ENCODE measurements at places on chromosomes 3 and 15.

GRCh38 chr3:38268087-38268486, 2.5 kb downstream of the SLC22A13 start:
- DNase-seq = no peak

DNA sequence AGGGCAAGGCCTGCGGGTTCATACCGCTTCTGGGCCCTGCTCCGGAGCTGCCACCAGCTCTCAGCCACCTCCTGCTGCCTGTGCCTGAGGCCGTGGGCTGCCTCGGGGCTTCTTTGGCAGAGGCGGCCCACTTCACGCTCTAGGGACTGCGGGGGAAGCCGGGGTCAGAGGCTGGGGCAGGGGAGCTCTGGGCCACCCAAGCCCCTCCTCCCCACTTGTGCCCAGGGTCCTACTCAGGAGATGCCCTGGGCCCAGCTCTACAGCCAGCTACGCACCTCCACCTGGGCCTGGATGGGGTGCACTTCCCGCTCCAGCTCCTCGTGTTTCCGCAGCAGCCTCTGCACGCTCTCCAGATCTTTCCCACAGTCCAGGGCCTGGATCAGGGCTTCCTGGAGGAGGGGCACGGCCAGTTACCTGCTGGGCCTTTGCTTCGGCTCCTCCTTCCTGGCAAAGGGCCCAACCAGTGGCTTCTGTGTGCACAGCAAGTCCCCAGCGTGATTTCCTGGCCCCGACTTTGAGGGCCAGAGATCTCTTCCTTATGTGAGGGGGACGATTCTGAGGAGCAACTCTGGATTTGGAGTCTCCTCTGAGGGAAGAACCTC, 24.0 kb downstream of the PLA2G4B start:
- peak; percentile 15 for DNase-seq

- DNase-seq = no peak
These were observed 15.2 kb downstream of the TMCC1 start for GRCh38 chr3:129878355-129878754.

GRCh38 chr15:36858423-36858822, 241.9 kb downstream of the MEIS2 start:
- DNase-seq = no peak

DNA sequence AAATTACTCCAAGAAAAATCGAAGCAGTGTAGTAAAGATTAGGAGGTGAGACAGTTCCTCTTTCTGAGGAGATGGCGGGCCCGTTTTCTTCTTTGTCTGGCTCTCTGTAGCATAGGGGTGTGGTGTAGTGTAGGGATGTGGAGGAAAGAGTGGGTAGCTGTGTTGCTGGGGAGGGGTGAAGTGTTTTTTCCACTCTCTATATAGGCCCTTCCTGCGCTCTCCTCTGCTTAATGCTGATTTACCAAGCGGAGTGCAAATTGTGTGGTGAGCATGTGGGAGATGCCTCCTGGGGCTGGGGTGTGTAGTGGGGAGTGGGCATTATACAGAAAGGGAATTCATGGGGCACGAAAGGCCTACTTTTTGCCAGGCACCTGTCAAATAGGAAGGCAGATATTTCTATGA, 94.9 kb downstream of the ST6GAL1 start:
- DNase-seq = no peak

GRCh38 chr3:70546679-70547078, 234.2 kb upstream of the MDFIC2 start:
- DNase-seq = no peak

DNA sequence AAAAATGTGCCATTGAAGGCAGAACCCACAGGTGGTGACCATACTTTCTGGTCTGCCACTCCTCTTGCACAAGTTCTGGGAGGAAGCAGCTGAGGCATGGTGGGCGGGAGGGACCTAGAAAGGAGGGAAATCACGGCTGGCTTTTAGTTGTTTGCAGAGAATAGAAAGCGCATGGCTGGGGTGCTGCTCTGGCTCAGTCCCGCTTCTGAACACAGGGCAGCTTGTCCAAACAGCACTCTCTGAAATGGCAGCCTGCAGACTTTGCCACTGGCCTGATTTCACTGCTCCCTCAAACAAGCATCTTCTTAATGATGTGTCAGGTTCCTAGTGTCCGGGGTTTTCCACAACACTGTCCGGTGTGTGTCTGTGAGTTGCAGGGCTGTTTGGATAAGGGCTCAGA, 76.7 kb downstream of the AAGAB start:
- DNase-seq = no peak

DNA sequence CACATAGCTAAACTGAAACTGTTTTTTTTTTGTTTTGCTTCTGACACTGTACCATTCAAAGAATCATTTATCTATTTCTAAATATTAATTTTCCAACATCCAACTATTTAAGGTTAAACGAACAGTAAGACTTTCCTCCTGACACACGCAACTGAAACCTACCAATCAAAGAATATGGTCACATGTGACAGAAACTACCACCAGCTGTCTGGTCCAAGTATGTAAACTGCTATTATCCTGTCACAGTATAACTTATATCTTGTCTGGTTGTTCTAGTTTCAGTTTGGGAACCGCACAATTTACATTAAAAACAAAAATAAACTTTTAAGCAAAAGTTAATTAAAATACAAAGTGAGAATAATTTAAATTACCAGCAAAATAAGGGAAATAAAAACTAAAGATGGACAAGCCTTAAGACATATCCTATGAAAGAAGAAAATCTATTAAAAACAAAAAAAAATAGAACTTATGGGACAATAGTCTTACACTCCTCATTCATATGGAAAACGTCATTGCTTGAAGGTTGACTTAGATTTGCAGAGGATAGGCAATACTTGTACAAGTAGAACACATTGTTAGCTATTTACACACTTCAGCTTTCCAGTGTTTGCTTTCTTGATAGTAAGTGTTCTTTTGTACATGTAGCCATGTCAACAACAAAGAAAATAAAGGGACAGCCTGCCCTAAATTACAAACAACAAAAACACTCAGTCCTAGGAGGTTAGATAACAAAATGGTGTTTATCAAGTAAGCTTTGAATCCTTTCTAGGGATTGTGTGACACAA, 26.8 kb upstream of the CHRM5 start:
- DNase-seq = no peak

- DNase-seq = no peak
These were observed 617.7 kb upstream of the NR2F2 start for GRCh38 chr15:95712785-95713184.

- DNase-seq = no peak
These were observed 5.5 kb upstream of the CCDC39 start for GRCh38 chr3:180684807-180685206.

- no peak for DNase-seq
These were observed 824.1 kb downstream of the FHIT start for GRCh38 chr3:60427109-60427508.

GRCh38 chr3:197599089-197599765, 43.5 kb upstream of the BDH1 start:
- DNase-seq = peak; percentile 60

GRCh38 chr3:192899540-192899982, 18.1 kb downstream of the MB21D2 start:
- no peak for DNase-seq

DNA sequence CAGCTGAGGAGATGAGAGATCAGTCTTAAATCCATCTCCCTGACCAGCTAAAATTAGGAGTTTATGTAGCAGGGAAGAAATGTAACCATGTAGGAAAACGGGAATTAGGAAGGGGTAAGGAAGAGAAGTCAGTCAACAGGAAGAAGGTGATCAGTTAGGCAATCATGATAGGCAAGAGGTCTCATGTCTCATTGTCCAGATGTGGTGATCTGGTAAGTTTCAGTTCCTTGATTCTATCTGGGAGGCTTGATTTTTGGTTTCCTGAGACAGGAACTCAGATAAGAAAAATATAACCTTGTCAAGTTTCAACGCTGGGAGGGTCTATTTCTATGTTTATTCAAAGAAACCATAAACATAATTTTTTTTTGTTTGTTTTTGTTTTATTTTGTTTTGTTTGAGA, 40.3 kb upstream of the TBC1D5 start:
- DNase-seq = no peak

DNA sequence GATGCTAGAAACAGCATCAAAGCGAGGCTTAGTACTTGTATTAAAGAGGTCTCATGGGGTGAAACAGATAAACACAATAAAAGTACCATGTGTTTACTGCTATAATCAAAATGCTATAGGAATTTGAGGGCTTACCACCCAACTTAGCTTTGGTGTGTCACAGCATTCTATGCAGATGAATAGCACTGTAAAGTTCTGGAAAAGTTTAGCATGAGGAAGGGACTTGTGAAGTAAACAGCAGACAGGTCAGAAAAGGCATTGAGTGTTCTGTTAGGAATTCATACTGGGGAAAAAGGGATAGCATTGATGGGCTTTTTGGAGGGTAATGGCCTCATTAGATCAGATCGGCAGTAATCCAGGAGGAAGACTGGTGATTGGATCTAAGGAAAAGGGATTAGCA, 505.3 kb downstream of the NLGN1 start:
- DNase-seq = no peak

GRCh38 chr15:99963096-99963825, 230.0 kb upstream of the LYSMD4 start:
- DNase-seq = no peak

- no peak for DNase-seq
These were observed 24.5 kb downstream of the NANOGP8 start for GRCh38 chr15:35060591-35060990.

GRCh38 chr15:74723754-74724334, 1.5 kb downstream of the CYP1A1 start:
- peak; percentile 77 for DNase-seq

DNA sequence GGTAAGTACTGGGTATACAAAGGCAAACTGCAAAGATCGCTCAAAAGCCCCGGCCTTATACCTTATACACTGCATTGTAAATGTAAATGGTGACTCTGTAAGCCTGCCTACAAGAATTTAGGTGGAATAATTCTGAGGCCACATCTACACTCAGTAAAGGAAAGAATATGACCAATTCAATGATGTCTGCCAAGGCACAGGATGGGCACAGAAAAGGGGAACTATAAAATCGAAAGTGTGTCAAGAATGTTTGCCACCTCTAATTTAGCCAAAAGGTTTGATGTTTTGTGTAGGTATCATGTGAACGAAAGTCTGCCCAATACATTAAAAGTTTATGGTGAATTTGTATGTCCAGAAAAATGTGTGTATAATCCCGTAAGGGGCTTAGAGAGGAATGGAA, 96.1 kb downstream of the FOXP1 start:
- DNase-seq = no peak

DNA sequence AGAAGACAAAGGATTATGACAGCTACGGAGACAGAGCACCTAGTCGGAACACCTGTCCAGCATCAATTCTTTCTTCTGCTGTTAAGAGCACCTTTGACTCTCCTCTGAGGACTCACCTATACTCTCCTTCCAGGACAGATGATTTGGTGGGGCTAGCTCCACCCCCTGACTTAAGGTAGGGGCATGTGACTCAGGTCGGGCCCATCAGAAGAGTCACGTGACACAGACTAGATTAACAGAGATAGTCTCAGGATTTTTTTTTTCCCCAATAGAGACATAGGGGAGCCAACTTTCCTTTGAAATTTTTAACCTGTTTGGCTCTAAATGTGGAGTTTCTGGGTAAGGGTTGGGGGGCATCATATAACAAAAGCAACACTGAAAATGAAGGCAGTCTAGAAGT, 11.4 kb upstream of the WNT5A start:
- no peak for DNase-seq

DNA sequence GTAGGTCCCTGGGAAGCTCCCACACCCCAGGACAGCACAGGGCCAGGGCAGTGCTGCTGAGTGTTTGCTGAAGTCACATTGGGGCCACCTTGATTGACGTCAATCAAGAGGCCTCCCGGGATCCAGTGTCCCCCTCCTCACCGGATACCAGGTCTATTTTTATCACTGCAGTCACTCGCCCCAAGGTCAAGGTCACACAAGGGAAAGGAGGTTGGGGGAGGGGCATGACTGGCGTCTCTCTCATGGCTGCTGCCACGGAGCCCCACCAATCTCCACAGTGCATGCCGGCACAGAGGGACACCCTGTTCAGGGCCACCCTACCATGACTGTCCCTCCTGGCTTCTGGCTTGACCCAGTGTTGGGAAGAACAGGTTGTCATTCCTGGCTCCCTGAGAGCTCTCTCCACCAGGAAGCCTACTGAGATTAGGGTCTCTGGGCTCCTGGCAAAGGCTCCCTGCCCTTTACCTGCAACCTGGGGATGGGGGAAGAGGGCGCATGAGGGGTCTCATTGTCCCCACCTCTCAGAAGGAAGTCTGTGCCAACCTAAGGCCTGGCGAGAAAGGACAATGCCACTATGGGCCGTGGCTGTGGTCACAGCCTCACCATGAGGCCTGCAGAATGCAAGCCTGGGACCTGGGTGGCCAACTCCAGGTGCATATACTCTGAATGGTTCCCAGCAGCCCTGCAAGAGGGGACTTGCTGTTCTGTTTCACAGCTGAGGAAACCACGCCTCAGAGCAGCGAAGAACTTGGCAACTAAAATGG, 1.5 kb downstream of the MYL3 start:
- DNase-seq = no peak

- DNase-seq = no peak
These were observed 47.9 kb downstream of the QTRT2 start for GRCh38 chr3:114104414-114104813.

DNA sequence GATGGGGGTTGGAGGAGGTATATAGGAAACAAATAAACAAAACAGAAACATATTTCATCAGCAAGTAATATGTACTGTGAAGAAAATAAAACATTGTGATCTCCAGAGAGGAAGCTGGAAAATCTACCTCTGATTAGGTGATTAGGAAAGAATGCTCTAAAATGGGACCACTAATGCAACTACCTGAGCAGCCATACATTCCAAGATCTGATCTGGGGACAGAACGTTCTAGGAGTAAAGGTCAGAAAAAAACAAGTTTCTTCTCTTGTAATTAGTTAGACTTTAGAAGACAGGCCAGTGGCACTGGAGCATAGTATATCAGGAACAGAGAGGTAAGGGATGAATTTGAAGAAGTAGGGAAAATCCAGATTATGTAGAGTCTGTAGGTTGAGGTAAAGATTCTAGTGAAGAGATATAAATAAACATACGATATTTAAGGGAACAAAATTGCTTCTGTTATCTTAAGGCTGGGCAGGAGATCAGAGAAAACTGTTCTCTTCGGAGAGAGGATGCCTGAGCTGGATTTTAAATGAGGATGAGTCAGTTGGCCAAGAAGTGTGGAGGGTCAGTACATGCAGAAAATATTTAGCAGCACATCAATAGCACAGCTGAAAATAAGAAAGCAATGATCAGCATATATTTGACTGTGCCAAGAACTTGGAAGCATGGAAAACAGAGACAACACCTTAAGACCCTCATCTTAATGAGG, 429.5 kb downstream of the NLGN1 start:
- no peak for DNase-seq

DNA sequence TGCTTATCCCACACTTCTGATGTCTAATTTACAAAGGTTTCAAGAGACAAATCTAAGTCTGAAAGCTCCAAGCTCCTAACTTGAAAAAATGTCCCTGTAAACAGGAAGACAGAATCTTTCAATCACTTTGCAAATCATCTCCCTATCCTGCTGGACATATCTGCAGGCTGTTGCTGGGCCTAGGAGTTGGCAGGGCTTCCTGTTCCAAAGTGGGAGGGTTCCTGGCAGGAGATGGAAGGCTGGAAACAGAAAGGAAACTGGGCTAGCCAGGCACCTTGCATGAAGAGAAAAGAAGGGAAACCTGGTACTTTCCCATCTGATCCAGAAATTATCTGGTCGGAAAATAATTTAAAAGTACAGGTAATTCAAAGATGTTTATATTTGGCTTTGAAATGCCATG, 227.3 kb upstream of the IL12A start:
- no peak for DNase-seq
